ENCODE measurements at places on chromosomes 7 and 10.

GRCh38 chr10:101587725-101588653, at the start of the genes DPCD and POLL:
Gene DPCD, plus strand, starts transcription at chr10:101588321. Its CDS starts 16 bp downstream, at chr10:101588337.
Gene POLL, minus strand, starts transcription at chr10:101588257. Its CDS starts 897 bp downstream, at chr10:101587360.
- peak; percentile 94 for DNase-seq

DNA sequence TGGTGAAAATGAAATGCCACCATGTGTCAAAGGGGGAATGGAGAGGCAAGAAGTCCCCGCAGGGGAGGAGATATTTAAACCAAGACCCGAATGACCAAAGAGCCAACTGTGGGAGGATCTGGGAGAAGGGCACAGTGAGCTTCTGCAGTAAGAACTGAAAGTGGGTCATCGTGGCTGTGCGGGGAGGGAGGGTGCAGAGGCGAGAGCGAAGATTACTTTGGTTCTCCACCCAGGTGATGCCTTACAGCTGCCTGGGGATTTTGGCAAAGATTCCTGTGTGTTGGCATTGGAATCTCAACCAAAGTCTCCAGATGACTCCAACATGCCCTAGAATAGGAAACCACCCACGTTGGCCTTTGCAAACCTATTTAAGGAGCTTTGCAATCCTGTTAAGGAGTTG, 44.2 kb upstream of the ADAM12 start:
- DNase-seq = no peak

DNA sequence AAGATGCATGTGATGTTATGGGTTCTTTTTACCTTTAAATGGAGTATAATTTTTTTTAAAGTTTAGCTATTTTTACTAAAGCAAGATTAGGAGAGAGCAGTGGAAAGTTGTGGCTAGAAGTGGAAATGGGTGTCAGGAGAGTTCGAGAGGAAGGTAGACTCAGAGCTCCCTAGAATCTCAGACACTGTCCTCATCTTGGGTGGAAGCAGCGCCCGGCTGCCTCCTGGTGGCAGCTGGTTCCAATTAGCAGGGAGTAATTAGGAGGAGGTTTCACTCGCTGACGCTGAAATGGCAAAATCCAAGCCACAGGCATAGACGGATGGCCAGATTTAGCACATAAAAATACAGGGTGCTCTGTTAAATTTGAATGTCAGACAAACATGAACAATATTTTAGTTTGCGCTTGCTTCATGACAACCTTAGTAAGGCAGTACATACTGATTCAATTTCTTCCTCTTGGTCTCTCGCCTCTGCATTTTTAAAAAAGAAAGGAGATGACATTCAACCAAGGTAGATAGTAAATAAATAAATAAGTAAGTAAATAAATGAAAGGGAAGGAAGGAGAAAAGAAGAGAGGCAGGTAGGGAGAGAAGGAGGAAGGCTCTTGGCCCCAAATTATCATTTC, 58.5 kb downstream of the LGI1 start:
- DNase-seq = peak; percentile 56

- no peak for DNase-seq
Observed at GRCh38 chr10:61286686-61287085, 166.5 kb downstream of the TMEM26 start.

DNA sequence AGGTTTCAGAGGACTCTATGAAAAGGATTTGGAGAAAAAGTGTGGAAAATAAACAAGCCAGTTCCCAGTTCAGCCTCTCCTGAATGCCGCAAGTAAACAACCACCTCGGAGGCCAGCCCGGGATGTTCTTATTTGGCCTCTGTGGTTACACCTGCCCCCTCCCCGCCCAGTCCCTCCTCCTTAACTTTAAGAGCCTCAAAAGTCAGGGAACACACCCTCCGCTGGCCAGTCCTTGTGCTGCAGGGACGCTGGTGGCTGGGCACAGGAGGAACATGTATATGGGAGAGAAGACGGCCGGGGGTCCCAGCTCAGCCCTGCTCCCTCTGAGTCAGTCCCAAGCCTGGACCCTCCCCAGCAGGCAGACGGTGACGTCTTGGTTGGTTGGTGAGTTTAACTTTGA, 6.1 kb downstream of the CHST3 start:
- DNase-seq = no peak

GRCh38 chr7:68984306-68984705, 614.0 kb upstream of the AUTS2 start:
- DNase-seq = no peak

DNA sequence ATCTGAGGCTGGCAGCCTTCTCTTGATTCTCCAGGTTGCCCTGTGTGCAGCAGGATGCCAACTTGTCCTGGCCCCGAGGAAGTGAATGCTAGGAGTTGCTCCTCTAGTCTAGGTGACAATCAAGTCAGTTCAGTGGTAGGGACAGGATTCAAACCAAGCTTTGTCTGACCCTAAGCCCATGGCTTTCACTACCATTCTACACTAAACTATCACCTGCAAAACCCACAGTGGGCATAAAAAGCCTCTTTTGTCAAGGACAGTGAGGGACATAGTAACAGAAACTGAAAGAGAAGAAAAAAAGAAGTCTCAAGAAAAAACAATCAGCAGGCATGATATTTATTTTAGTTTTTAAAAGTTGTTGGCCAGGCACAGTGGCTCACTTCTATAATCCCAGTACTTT, 33.5 kb downstream of the KCNMA1 start:
- no peak for DNase-seq

GRCh38 chr7:108020585-108020984, 17.6 kb upstream of the LAMB1 start:
- DNase-seq = no peak

- no peak for DNase-seq
Observed at GRCh38 chr10:94963901-94964300, 25.4 kb downstream of the CYP2C9 start.

DNA sequence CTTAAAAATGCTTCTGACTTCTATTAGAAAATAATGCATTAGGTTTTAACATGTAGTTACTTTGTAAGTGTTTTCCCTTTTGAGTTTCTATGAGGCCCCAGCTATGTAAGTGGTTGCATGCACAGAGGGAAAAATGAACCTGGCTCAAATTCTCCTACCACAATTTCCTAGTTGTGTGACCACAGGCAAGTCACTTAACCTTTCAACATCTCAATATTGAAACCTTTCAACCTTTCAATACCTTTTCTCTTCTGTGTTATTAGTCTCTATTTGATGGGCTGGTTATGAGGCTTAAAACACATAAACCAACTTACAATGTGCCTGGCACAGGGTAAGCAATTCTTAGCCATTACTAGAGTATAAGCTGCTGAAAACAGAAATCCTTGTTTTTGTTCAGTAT, 203.0 kb downstream of the KCND2 start:
- no peak for DNase-seq

DNA sequence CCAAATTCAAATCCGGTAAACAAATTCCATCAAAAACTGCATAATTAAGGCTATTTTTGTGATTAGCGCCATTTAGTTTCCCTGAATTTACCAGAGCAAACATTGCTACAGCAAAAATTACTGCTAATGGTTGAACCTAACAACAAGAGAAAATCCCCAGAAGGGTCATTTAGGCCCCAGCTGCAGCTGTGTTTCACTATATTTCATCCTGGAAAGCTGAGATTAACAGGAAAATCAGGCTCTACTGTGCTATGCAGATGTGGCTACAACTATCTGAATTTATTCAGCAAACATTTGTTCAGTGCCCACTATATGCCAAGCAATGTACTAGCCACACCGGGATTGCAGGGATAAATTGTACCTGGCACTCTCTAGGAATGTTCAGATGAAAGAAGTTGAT, 104.0 kb downstream of the PON1 start:
- DNase-seq = no peak

All from activated T-cell treated with anti-CD3 and anti-CD28 coated beads, Interleukin-2, amount 50 U/mL, for 48 hours (primary cell).